ENCODE measurements at places on chromosomes 16 and 17. TPM values are rescaled to one million over a fixed set of nuclear protein-coding genes. Genes with fewer than 3 reads are reported as not detected.

Gene CD300LF
- total RNA-seq = not detected

Gene TPSB2
- total RNA-seq = not detected

Gene GNG13
- total RNA-seq = not detected

Gene CNTNAP1
- 5.5 TPM for total RNA-seq

Gene ORC6
- 46.6 TPM for total RNA-seq

All from A549 treated with RU486 at 1 μM for 4 hours (cell line).